ENCODE measurements at places on chromosomes 16 and 17.

GRCh38 chr17:6713130-6713917 lies at the start of gene SLC13A5:
SLC13A5 (minus strand) TSS chr17:6713369; CDS start chr17:6713333, 36 bp downstream.
- DNase-seq = no peak

- DNase-seq = peak; percentile 78
Observed at GRCh38 chr17:1122533-1123392, 57.0 kb downstream of the ABR start.

DNA sequence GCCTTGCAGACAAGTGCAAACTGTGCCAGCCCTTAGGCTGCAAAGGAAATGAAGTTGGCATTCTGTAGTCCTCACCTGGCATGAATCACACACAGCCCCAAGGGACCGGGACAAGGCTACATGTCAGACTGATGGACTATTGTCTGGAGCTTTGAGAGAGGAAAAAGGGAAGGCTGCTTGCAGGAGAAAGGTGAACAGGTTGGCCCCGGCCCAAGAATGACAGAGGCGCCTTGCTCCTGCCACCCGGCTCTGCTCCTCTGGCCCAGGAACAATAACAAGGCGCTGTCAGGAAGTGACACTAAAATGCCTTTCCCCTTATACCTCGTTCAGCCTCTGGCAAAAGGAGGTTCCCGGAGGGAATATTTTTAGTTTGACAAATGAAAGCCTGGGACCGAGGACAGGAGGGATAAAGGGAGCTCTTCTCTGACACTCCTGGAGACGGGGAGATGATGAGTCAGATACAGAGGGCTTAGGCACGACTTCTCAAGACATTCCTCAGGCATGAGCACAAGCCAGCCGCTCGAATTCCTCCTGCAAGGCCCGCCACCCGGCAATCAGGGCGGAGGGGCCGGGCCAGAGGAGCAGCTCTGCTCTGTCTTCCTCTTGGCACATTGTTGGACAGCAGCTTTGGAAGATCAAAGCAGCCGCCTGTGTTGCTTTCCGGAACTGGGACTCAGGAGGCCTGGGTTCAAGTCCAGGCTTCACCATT lies 105.8 kb downstream of the NOG start:
- DNase-seq = no peak

- DNase-seq = no peak
Observed at GRCh38 chr16:69319826-69320739, 8.9 kb downstream of the VPS4A start.

GRCh38 chr17:50149417-50150353 lies 792 bp downstream of the PPP1R9B start:
- no peak for DNase-seq

- no peak for DNase-seq
Observed at GRCh38 chr17:28550858-28551257, 1.6 kb downstream of the UNC119 start.

- no peak for DNase-seq
Observed at GRCh38 chr16:51436742-51437141, 285.7 kb upstream of the SALL1 start.

GRCh38 chr16:81409016-81409556 lies 35.5 kb upstream of the CMIP start:
- DNase-seq = no peak

DNA sequence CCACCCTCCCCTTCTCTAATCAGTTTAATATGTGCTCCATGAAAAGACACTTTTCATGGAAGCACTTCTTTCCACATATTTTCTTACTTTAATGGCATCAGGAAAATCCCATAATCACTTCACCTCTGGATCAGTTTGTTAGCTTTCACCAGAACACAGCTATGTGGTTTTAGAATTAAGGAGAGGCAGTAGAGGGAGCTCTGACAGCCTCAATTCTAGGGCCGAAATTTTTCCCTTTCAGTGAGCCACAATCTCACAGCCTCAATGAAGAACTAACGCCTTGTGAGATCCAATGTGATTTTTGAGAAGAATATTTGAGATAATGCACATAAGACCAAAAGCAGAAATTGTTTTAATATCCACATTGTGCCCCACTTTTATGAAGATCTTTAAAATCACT lies 1494.0 kb upstream of the CDH8 start:
- no peak for DNase-seq

GRCh38 chr17:20920095-20920814 lies 122.6 kb downstream of the USP22 start:
- DNase-seq = no peak

- DNase-seq = peak; percentile 10
Observed at GRCh38 chr16:15427648-15428239, 6.6 kb upstream of the BMERB1 start.

DNA sequence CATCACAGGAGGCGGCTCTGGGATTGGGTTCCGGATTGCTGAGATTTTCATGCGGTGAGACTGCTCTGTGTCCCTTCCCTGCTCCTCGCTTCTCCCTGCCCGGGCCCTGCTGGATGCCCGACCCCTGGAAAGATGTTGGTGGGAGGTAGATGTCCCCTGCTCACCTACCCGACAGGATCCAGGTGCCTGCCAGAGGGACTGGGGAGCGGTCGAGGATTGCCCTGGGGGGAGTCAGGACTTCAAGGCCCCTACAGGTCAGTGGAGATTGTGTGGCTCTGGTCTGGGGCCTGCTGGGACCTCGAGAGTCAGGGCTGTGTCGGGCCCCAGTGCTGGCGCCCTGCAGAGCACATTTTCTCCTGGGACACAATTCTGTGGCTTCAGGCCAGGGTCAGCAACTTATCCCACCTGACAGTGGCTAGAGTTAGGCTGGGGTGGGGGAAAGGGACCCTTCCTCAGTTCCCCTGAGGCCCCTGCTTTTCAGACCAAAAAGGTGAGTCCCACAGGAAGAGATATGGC lies 3.3 kb downstream of the DECR2 start:
- no peak for DNase-seq

- DNase-seq = no peak
Observed at GRCh38 chr17:82339634-82340580, 6.3 kb upstream of the SECTM1 start.

DNA sequence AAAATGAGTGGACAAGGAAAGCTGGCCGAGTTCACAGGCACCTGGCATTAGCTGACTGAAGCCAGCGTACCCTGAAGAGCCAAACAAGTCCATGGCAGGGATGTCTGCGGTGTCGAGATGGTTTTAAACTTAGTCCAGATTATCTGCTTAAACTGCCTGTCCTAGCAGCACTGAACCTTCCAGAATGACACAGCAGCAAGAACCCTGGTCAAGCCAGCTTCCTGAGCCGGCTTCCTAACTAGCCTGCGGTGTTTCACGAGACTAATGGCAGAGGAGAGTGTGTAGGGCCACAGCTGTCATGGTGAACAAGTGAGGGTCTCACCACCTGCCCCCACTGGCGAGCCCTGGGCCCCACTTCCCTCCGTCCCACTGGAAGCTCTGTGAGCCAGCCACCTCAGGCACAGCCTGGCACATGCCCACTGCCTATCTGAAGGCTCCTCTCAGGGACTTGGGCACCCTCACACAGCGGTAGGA lies 28.8 kb upstream of the MTSS2 start:
- DNase-seq = no peak

GRCh38 chr16:29702269-29702668 lies 23.3 kb downstream of the QPRT start:
- DNase-seq = no peak

GRCh38 chr17:81701288-81702071 lies 1.7 kb upstream of the MRPL12 start:
- DNase-seq = no peak

DNA sequence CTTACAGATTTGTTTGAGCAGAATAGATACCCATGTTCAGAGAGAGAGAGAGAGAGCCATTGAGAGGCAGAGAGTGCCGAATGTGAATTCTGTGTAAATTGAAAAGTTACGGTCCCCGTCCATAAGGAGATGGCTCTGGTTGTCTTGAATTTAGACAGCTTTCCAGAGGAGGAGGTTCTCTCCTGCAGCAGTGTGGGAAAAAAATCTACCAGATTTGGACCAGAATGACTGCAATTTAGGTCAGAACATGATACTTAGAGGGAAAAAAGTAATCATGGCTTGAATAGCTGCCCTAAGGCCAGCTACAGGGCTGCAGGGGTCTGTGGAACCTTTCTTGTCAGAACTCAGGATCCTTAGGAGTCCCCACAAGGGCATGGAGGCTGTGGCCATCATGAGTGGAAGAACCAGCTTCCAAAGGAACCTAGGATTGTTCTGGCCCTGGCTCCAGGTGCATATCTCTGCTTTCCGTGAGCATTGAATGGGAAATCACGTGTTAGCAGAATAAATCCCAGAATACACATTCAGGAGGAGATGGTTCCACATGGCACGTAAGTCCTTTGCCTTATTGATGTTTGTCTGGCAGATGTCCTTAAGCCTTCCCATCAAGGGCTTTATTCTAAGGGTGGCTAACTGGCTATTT lies 13.0 kb downstream of the PITPNC1 start:
- no peak for DNase-seq

DNA sequence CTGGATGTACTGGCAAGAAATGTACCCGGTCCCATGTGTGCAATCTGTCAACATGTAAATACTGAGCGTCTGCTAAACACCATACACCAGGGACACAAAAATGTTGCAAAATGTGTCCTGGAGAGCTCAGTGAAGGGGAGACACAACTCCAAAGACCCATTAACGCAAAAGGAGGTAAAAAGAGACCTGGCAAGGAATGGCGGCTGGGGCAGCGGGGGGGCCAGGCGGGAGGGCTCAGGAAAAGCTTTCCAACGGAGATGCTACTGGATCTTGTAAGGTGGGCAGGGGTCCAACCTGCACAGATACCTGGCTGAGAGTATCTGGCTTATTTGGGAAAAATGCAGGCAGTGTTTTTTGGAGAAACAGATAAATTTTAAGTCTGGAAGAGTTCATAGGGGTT lies 40.7 kb downstream of the ADCY9 start:
- DNase-seq = no peak

DNA sequence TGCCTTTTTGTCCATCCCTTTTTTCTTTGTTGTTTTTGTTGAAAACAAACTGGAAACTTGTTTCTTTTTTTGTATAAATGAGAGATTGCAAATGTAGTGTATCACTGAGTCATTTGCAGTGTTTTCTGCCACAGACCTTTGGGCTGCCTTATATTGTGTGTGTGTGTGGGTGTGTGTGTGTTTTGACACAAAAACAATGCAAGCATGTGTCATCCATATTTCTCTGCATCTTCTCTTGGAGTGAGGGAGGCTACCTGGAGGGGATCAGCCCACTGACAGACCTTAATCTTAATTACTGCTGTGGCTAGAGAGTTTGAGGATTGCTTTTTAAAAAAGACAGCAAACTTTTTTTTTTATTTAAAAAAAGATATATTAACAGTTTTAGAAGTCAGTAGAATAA lies 4.9 kb downstream of the SOX9 start:
- no peak for DNase-seq

DNA sequence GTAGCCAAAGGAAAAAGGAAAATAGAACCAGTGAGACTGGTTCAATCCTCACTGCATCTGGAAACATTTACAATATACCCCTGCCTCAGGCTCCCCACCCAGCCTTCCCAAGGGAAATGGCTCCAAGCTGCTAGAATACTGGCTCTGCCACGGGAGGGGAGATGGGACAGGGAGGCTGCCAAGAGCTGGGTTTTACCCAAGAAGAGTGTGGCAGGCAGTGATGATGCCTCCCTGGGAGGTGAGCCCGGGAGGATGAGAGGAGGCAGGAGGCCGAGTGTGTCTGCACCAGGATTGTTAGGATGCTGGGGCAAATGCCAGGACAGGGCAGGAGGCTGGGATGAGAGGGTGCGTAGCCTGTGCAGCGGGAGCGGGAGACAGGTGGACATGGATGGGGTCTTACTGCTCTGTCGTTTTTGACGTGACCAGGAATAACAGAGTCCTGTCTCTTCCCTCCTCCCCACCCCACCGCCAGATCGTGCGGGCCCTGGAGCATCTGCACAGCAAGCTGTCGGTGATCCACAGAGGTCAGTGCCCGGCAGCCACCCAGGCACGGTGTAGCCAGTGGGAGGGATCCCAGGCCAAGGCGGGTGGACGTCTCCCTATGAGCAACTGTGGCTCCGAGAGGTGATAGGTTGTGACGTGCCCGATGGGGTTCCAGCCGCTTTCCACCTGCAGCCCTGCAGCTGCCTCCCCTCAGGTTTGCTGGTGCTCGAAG lies 18.4 kb downstream of the MAP2K3 start:
- no peak for DNase-seq

GRCh38 chr17:49465331-49465903 lies 29.7 kb upstream of the NGFR start:
- DNase-seq = no peak

- DNase-seq = no peak
Observed at GRCh38 chr16:54628796-54629625, 301.7 kb upstream of the IRX5 start.

DNA sequence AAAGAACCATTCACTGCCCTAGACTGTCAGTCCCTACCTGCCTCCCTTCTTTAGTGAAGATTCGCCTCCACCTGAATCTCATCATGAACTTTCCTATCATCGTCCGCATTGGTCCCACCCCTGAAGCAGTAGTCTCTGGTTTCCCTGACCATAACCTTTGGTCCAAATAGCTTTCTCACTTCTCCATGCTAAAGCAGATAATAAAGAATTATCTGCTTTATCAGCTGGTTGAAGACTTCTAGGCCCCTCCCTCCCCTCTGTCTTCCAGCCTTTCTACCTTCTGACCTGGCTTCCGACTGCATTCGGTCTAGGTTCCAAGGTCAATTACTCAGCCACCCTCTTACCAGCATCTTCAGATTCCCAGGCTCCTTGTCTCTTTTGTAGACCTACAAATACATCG lies 650.9 kb downstream of the HS3ST4 start:
- no peak for DNase-seq

- DNase-seq = no peak
Observed at GRCh38 chr16:89103156-89103555, 9.5 kb downstream of the ACSF3 start.

- no peak for DNase-seq
Observed at GRCh38 chr17:19242323-19242722, 5.2 kb downstream of the EPN2 start.

GRCh38 chr17:56727876-56728617 lies 105.7 kb downstream of the C17orf67 start:
- no peak for DNase-seq

DNA sequence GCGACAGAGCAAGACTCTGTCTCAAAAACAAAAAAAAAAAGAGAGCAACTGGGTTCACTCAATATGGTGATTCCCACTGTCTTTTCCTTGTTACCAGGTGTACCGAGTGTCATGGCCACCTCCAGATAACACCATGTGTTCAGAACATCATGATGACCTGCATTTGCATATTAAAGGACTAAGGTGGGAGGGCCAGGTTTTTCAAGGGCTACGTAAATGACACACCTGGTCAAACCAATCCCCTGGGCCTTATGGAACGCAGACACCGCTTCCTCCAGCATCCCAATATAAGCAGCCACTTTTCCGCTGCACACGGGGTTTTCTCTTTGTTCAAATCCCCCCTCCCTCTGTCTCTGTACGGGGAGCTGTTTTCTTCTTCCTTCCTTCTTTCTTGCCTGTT lies 29.3 kb downstream of the WSCD1 start:
- no peak for DNase-seq

GRCh38 chr17:79050551-79050950 lies 24.1 kb upstream of the ENGASE start:
- no peak for DNase-seq

GRCh38 chr17:78291944-78292910 lies 60.8 kb downstream of the TMEM235 start:
- no peak for DNase-seq

DNA sequence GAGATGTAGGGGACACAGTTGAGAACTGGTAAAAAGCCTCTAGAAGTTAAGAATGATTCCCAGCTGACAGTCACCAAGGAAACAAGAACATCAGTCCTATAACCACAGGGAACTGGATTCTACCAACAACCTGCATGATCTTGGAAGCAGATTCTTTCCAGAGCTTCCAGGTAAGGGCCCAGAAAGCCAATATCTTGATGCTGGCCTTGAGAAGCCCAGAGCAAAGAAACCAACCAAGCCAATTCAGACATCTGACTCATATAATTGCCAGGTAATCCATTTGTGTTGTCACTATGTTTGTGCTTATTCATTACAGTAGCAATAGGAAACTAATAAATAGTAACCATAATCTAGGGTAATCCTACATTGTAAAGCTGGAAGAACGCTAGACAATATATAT lies 81.6 kb downstream of the CACNG1 start:
- DNase-seq = no peak

Data from stimulated activated CD8-positive, alpha-beta memory T cell treated with anti-CD3 and anti-CD28 coated beads, Interleukin-15, amount 100 ng/mL, for 24 hours (primary cell).